ENCODE measurements at places on chromosomes 3 and 15.

DNA sequence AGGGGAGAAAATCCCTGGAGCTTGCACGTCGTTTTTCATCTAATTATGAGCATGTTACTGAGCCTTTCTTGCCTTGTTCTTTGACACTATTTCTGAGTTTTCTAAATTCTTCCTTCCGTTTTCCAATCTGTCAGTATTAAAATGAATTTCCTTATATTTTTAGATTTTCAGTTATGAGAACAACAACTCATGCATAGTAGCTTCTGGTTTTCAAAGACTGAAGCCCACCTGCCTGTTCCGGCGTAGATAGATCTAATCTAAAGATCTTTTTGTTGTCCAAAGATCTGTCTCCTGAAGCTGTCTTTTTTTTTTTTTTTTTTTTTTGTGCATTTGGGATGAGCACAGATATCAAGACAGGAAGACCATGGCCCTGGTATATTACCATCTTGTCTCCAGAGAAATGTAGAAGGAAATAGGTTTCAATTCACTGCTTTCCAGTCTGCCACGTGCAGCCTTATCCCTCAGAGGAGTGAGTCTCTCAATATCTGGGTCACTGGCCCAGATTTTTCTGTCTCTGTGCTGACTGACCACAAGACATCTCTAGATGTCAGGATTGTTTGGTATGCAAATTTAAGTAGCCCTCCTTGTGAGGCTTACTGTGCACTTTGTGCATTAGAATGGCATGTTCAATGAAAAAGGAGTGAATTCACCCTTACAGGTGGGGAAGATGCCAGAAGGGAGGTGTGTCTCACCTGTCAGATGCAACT lies 222.3 kb upstream of the TMC3 start:
- DNase-seq, result no peak

DNA sequence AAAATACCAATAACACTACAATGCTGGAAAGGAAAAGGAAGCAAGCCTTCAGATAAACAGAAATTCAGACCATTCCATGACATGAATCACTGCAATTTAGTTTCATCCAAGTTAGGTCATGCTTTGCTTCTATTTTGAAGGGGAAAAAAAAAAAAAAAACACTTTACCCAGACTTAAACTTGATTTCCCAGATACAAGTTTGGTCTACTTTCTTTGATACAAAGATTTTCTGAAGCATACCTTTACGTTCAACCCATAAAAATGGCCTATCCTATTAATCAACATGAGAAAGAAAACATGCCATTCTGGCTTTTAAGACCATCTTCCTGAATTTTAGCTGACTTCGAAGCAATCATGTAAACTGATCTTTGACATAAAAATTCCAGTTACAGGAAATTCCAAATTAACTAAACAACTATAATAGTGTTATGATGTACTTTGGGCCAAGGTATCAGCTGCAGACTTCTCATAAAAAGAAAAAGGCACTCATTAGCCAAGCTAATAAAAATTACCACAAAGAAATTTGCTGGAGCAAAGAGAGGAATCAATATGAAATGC lies 12.6 kb downstream of the OSBPL10 start:
- no peak for DNase-seq

- no peak for DNase-seq
Observed at GRCh38 chr15:101013769-101014675, 94.9 kb downstream of the LRRK1 start.

- DNase-seq, result no peak
Observed at GRCh38 chr3:117476572-117476971, 767.0 kb downstream of the TUSC7 start.

- DNase-seq, result no peak
Observed at GRCh38 chr3:122679882-122680474, 661 bp upstream of the PARP14 start.

GRCh38 chr3:49601358-49602048 lies 47.2 kb downstream of the BSN start:
- no peak for DNase-seq

- DNase-seq, result no peak
Observed at GRCh38 chr15:81887912-81888311, 157.9 kb downstream of the MEX3B start.

DNA sequence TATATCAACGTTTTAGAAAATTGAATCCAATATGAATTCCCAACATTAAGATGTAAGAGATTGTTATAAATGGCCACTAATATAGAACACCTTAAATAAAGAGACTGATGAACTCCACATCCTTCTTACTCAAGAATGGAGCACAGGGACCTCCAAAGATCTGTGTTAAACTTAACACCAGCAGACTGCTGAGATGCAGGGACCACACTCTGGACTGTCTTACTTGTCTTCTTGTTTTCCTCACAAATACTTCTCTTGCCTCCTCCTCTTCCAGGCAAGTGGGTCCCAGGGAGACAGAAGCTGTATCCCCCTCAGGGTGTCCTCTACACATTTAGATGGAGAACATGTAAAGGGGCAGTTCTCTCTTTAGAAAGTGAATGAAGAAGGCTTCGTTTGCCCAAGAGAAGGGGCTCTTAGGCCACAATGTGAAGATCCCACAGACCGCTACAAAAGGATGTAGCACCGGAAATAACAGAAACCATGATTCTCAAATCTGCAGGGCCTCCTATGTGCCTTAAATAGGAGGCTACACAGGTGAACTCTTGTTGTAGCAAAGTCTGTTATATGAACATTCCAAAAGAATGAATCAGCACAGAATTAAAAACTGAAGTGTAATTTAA lies 52.2 kb downstream of the SATB1 start:
- DNase-seq, result no peak

DNA sequence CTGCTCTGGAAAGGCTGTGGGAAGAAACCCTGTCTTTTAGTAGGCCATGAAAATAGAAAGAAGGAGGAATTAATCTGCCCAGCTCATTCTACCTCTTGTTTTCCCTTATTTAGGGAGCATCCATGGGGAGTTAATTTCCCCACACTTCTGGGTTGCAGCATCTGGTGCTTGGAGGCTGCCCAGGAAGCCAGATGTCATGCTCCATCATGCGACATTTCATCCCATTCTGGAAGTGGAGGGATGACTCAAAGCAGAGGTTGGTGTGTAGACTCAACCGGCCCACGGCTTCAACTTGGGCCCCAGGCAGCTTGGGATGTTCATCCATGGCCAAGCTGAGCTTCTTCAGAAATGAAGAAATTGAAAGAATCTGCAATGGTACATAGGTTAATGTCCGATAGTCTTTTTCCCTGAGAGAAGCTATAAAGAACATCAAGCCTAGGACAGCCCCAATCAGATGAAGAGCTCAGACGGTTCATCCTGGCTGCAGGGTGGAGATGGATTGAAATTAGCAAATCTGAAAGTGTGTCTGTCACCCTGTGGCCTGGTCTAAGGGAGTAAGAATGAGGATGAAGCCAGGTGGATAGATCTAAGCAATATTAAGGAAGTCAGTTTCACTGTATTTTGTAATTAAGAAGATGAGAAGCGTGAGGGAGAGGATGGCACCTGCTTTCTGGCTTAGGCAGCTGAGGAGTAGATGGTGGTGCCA lies 24.5 kb upstream of the PROK2 start:
- no peak for DNase-seq

All from HL-60 (cell line).